ENCODE measurements at places on chromosomes 3 and 15.

DNA sequence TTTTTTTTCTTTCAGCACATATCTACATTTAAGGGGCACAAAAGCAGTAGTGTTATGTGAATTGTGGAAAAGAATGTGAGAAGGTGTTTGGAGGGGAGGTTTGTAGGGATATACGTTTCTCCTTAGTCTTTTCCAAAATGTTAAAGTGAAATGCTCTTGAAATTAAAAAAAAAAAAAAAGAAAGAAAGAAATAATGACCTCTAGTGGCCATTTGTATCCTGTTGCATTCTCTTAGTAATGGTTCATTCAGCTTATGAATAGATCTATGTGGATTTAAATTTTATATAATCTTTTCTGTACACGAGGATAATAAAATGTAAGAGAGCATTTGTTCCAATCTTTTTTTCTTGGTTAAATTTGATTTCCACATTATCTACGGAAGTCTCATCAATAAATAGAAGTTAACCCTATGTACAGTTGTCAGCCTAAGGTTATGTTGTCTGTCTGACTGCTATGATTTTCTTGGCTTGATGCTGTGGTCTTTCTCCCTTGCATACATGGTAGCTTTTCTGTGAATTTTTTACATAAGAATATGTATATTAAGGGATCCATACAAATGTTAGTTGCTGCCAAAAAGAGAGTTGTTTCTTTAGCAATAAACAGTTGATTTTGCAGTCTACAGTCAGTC, 1.7 kb downstream of the P2RY13 start:
- no peak for DNase-seq

GRCh38 chr3:136916223-136916622, 41.6 kb upstream of the IL20RB start:
- no peak for DNase-seq

- DNase-seq: no peak
Observed at GRCh38 chr3:139454346-139454745, 22.0 kb downstream of the RBP2 start.

- no peak for DNase-seq
Observed at GRCh38 chr3:186670155-186670554, 4.3 kb downstream of the HRG start.

- DNase-seq: no peak
Observed at GRCh38 chr3:71409352-71409751, 174.2 kb downstream of the FOXP1 start.

GRCh38 chr3:139928708-139929505, 6.1 kb upstream of the CLSTN2 start:
- DNase-seq: no peak

DNA sequence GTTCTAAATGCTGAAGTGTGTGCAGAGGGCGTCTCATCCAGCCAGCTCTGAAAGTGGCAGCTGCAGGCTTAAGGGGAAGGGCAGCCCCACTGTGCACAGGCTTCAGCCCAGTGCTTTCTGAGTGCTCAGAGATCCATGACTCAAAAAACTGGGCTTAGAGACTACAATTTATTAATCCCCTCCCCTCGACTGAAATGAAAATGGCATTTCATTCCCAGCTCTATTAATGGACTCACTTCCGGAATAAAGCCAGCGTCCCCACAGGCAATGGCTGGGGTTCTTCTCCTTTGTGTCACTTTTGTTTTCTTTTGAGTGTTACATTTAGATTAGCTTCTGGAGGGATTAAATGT, 55.5 kb upstream of the PLXNA1 start:
- no peak for DNase-seq

All from ovary (tissue), 10 donors.